Skeletal muscle cell (primary cell): ENCODE measurements at places on chromosomes 4 and X.
A peak's percentile ranks its signal among the peaks of the same experiment; 100 is the strongest.

DNA sequence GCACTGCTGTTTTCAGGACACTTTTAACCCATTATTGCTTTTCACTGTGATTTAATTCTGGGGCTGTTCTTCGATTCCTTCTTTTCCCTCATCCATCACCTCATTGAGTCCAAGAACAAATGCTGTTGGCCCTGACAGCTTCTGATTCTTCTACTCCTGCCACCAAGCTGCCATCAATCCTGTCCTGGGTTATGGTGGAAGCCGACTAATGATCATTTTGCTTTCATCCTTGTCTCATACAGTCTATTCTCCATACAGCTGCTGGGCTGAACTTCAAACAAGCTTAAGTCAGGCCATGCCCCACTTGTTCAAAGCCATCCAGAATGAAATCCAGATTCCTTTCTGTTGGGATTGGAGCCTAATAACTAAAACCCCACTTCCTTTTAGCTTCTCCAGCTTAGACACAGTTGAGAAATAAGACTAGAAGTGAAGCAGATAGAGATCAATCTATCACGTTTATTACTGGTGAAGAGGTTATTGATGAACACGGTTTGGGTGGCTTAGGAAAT, 161.9 kb downstream of the STK32B start:
- DNase-seq: no peak

GRCh38 chr4:92246384-92246783, 57.4 kb upstream of the GRID2 start:
- DNase-seq: no peak

DNA sequence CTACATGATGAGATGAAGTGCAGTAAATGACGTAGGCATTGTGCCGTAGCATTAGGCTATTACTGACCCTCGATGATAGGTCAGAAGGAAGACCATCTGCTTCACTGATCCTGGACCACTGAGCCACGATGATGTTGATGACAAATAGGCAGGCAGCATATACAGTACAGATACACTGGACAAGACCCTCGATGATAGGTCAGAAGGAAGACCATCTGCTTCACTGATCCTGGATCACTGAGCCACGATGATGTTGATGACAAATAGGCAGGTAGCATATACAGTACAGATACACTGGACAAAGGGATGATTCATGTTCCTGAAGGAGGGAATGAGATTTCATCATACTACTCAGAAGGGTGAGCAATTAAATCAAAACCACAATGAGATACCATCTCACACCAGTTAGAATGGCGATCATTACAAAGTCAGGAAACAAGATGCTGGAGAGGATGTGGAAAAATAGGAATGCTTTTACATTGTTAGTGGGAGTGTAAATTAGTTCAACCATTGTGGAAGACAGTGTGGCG, 50.9 kb downstream of the BEND4 start:
- peak; percentile 4 for DNase-seq

DNA sequence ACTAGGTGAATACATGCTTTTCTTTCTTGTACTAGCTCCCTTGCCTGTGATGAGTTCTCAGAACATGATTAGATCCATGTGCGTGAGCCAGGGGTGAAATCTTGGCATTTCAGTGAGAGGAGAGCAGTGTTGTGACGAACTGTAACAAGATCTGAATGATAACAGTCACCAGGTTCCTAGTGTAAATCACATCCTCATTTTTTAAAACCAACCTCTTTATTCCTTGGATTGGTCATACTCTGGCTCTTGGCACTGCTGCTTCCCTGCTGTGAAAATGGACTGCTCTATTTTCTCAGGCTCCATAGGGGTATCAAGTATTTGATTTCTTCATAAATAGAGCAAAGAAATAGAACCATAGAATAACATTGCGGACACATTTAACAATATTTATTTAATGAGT, 206.3 kb downstream of the SLC4A4 start:
- DNase-seq: peak; percentile 61

DNA sequence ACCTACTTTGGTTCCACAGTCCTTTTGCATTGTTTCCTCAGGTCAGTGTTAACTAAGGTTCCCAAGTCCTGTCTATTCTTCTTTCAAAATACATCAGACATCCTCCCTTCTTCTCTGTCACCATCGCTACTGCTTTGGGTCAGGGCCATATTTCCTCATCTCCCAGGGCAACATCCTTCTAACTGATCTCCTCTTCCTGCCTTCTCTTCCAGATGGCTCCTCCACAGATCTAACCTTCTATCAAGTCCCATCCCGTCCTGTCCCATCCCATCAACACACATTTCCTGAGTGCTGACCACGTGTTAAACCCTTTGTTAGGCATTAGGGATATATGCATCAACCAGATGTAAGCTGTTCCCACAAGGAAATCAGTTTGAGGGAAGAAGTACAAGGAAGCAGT, 25.9 kb downstream of the PLAC1 start:
- DNase-seq: no peak

DNA sequence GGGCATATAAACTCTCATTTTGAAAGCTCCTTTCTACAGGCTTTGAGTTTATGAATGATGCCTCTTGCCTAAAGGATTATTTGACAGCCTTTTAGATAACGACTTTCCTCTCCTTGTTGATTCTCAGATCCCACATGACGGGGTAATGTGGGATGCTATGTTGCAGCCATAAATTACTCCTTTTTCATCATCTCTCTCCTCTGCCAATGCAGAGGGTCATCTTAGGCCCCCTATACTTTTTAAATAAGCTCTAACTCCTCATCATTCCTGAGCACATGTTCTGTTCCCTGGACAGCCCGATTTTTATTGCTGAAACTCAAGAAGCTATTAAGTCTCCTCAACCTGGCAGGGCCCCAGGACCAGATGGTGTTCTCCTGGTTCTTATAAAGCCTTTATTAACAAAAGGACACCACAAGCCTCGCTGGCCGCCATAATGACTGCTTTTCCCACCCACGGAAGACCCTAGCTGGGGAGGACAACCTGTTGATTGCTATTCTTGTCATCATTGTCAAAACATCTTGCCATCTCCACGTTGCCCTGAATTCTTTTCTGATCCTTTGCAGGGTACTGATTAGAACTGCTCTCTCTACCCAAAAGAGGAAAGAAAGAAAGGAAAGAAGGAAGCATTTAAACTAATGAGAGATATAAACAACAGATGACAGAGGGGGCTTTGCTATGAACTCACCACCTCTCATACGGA, 150.7 kb downstream of the DHX15 start:
- no peak for DNase-seq

DNA sequence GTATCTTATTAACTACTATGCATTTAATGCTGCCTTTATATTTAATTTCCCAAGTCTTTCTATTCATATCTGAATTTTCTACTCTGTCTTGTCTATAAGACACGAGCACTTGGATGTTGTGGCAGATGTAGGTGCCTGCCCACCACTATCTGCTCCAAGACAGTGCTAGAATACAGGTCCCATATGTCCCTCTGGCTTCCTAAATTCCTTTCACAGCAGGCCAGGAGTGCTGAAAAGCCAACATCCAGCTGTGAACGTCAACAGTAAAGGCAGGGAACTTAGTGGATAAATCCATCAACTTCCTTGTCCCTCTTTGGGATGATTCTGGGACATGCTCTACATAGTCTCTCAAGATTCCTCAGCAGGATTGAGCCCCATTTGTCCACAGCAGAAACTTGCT, 245.1 kb upstream of the ETNPPL start:
- no peak for DNase-seq

- DNase-seq: no peak
These were observed 169.9 kb downstream of the DCLK2 start for GRCh38 chr4:150248181-150248580.

GRCh38 chr4:55742655-55743202, 76.9 kb upstream of the EXOC1L start:
- DNase-seq: peak; percentile 43

DNA sequence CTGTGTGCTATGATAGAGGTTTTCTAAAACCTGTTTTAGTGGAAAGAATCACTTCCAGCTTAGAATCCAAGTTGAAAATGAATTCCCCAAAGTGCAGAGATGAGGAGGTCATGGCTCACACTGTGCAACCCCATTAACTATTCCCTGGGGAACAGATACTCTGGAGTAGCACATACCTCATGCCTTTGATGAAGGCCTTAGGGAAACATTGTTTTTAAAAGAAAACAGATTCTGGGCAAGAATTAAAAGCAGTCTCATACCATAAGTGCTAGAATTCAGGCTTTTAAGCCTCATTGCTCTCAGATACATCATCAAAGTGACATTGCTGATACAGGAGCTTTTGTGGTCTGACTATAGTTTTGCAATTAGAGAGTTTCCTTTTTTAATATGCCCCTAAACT, 115.1 kb downstream of the NDST4 start:
- DNase-seq: peak; percentile 42

DNA sequence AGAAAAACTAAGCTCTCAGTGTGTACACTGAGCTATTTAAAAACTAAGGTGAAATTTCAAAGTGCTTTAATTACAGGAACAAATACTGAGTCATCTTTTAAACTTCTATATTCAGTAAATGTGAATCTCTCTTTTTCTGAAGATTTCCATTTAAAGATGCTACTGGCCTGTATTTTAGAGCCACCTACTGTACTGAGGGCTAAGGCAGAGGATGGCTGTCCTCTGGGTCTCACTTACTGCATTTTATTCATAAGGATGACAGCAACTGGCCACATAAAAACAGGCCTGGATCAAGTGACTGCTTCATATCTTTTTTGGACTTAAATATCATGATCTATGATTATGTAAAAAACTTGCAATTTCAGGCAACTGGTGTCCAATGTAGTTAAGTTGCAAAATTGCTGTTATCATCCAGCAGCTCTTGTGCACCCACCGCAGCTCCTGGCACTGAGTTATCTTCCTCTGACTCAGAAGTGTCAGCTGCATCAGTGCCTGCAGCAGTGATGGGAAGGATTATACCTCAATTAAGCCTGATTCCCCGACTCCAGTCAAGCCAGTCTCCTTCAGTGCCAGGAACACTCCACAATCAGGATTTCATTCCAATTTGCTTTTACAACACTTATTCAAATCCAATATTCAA, 1073.7 kb downstream of the PDHA2 start:
- DNase-seq: no peak

GRCh38 chrX:120560405-120560841, 339 bp downstream of the CUL4B start:
- no peak for DNase-seq

DNA sequence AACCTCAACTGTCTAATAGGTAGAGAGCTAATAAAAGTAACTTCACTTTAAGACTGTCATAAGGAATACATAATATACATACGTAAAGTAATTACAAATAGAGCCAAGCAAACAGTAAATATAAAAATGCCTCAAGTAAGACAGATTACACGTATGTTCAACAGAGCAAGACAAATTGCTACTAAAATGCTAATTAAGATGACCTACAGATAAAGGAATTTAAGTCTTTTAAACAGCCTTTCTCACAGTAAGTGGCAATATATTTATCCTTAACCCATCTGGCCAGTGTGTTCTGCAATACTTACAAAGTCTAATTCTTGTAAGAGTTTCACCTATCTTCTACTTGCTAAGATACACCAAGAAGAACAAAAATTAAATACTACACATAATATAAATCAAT, 12.7 kb downstream of the G3BP2 start:
- no peak for DNase-seq

GRCh38 chr4:185945906-185946305, 123.0 kb upstream of the TLR3 start:
- DNase-seq: no peak

GRCh38 chr4:183205193-183205592, 106.1 kb downstream of the WWC2 start:
- no peak for DNase-seq

GRCh38 chr4:186201535-186202230, 10.3 kb downstream of the CYP4V2 start:
- DNase-seq: no peak

DNA sequence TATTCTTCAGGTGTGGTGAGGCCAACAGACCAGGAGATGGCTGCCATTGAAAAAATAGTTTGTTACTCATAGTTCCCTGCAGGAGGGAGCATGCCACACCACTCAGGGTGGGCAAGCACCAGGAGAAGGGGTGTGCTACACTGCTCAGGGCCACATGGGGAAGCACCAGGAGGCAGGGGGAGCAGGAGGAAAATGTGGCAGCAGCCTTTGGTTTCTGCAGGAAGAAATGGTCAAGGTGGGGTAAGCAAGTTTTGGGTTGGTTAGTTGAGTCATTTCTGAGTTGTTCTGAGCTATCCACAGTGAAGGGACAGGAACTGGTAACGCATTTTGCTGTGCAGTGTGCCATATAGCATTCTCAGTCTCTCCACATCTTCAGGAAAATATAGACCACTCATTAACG, 23.8 kb downstream of the FGFBP1 start:
- no peak for DNase-seq

DNA sequence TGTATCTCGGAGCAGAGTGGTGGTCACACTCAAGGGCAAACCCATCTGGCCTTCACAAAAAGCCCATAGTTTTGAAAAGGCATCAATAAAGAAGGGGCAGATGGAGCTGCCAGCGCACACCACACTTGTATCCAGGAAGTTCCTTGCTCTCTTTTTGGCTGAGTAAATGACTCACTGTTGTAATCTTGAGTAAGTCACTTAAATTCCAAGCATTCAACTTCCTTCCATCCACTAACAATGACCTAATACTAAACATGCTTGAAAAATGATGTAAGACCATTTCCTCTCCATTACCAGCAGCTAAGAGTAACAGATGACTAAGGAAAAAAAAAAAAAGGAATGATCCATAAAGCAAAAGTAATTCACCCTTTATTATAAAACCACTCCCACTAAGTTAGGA, 32.4 kb upstream of the MYOZ2 start:
- DNase-seq: peak; percentile 98

DNA sequence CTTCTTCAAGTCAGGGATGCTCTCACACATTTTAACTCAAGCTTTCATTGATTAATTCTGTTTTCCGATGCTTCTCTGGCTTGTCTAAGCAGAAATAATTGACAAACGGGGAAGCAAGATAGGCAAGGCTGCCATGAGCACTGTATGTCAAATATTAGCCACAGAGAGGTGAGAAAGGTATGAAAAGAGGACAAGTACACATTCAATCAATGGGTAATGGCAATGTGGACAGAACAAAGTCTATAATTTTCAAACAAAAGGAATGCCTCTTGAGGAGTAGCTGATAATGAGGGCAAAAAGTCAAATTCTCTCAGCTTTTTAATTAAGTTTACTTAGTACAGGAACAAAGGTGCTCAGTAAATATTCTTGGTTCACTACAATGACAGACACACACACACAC, 19.6 kb downstream of the COX7B2 start:
- no peak for DNase-seq

DNA sequence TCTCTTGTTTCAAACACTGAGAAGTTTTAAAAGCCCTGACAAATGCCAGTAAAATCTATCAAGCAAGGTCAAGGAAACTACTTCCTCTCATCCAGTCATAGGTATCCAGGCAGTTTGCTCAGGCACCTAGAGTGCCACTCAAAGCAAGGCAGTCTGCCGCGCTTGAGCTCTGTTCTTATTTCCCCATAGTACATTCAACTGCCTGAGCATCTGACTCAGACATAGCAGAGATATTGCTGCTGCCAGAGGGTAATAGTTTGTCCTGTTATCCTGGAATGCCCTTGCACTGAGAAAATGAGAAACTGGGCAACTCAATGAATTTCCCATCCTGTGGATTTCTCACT, 16.1 kb upstream of the ATP8A1 start:
- peak; percentile 1 for DNase-seq

- no peak for DNase-seq
These were observed 30.2 kb downstream of the CLDN2 start for GRCh38 chrX:106950381-106950780.

GRCh38 chrX:29852767-29853166, 362.6 kb upstream of the MAGEB2 start:
- no peak for DNase-seq
